Progenitor cell of endocrine pancreas (in vitro differentiated cells): ENCODE measurements at places on chromosomes 12 and 14.

DNA sequence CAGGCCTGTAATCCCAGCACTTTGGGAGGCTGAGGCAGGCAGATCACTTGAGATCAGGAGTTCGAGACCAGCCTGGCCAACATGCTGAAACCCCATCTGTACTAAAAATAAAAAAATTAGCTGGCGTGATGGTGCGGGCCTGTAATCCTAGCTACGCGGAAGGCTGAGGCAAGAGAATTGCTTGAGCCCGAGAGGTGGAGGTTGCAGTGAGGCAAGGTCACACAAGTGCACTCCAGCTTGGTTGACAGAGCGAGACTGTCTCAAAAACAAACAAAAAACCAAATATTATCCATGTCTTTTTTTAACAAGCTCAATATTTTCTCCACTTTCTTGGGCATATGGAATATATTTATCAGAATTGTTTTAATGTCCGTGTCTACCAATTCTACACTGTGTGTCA lies 89.6 kb downstream of the LMNTD1 start:
- no peak for DNase-seq

DNA sequence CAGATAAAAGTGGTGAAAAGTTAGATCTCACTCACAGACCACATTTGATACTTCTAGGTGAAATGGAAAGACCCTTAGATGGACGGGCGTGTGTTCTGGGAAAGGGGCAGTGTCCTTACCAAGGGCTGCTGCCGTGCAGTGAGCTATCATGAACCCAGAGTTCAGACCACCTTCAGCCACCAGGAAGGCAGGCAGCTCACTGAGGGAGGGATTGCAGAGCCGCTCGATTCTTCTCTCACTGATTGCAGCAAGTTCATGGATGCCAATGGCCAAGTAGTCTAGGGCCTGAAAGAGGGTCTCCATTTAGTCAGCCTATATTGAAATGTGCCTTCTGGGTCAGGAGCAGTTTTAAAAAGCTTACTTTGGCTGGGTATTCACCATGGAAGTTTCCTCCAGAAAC lies 15.7 kb downstream of the HAL start:
- DNase-seq, result no peak

- DNase-seq, result no peak
Observed at GRCh38 chr12:131816495-131816894, 11.7 kb upstream of the MMP17 start.

- no peak for DNase-seq
Observed at GRCh38 chr12:124030510-124030909, 57.5 kb downstream of the ZNF664 start.

GRCh38 chr14:21987937-21988336 lies 314.3 kb upstream of the OR4E1 start:
- no peak for DNase-seq

GRCh38 chr12:2643576-2644135 lies 151.1 kb upstream of the FKBP4 start:
- no peak for DNase-seq

DNA sequence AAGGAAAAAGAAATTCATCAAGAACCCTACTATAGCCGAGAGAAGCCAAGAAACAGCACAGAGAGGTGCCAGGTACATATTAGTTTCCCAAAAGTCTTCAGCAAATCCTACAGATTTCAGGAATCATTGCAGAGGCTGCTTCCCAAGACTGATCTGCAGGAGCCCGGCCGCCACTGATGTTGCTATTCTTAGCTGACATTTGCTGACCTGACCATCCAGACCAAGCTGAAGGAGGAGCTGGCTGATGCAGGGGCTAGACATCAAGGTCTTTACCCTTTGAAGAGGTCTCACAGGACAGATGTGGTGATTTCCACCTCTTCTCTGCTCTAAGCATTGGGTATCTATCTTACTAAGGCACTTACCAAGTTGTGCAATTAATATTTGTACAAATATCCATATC lies 444.8 kb upstream of the SOX5 start:
- no peak for DNase-seq

- DNase-seq, result no peak
Observed at GRCh38 chr12:31961137-31961536, 1.9 kb downstream of the RESF1 start.

GRCh38 chr12:52857500-52857899 lies 8.7 kb upstream of the KRT78 start:
- DNase-seq, result no peak

DNA sequence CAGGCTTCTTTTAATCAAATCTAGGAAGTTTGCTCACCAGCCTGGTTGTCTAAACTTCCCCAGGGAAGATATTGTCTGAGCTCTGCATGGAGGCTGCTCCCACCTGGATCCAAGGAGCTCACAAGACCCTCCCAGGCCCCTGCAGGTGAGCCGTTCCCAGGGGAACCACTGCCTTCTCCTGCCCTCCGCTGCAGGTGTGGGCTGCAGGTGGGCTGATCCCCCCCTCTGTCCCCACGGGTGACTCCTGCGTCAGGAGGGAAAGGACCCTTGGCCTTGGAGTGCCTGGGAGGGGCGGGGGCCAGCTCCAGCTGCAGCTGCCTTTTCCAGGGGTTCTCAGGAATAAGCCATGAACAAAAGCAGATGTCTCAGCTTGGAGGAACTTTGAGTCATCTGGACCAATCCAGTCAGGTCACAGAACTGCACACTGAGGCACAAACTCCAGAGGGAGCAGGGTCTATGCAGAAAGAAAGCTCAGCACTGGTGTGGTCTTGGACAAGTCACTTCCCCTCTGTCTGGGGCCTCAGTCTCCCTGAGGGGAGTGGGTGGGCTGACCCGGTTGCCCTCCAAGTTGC lies 246.6 kb upstream of the RTL1 start:
- DNase-seq, result no peak

- DNase-seq, result no peak
Observed at GRCh38 chr14:60094306-60094897, 2.7 kb downstream of the PCNX4 start.

GRCh38 chr12:92593734-92594402 lies 108.9 kb upstream of the PLEKHG7 start:
- no peak for DNase-seq

DNA sequence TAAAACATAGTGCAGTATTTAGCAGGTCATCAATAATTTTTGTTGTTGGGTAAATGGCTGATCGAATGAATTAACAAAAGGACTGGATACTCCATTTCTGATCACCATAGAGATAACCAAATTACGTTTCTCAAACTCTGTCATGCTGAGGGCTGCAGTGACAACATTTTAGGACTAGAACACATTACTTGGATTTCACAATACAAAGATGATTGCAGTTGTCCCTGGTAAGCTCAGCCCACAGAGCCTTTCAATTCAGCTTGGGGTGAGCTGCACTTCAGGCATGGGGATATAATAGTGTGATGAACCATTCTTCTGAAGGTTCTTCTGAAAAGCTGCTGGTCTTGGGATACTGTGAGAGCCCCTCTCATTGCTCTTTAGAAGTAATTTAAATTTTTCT lies 74.3 kb downstream of the FAR2 start:
- DNase-seq, result no peak

DNA sequence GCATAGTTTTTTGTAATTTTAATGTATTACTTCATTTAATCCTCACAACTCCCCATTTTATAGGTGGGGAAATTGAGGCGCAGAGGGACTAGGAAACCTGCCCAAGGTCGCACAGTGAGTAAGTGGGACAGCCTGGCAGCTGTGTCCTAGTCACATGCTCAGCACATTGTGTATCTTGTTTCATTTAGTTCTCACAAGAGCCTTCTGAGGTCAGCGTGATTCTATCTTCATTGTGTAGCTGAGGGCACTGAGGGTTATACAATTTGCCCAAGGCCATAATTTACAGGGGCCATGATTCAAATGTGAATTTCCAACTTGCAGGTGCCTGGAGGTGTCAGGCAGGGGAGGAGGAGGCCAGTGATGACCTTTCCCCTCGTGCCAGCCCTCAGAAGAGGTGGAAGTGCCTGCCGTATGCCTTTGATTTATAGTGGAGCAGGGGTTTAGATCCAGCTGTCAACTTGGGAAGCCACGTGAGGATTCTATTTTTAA lies 30.3 kb upstream of the SMOC1 start:
- no peak for DNase-seq

- DNase-seq, result no peak
Observed at GRCh38 chr14:41482861-41483260, 123.8 kb upstream of the LRFN5 start.

DNA sequence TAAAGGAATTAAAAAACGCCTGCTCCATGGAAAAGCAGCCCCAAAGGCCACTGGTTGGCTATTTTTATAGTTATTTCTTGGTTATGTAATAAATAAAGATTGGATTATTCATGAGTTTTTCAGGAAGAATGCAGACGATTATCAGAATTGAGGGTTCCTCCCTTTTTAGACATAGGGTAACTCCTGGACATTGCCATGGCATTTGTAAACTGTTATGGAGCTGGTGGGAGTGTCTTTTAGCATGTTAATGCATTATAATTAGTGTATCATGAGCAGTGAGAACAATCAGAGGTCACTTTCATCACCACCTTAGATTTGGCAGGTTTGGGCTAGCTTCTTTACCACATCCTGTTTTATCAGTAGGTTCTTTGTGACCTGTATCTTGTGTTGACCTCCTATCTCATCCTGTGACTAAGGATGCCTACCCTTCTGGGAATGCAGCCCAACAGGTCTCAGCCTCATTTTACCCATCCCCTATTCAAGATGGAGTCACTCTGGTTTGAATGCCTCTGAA lies 728.7 kb downstream of the GALC start:
- no peak for DNase-seq

DNA sequence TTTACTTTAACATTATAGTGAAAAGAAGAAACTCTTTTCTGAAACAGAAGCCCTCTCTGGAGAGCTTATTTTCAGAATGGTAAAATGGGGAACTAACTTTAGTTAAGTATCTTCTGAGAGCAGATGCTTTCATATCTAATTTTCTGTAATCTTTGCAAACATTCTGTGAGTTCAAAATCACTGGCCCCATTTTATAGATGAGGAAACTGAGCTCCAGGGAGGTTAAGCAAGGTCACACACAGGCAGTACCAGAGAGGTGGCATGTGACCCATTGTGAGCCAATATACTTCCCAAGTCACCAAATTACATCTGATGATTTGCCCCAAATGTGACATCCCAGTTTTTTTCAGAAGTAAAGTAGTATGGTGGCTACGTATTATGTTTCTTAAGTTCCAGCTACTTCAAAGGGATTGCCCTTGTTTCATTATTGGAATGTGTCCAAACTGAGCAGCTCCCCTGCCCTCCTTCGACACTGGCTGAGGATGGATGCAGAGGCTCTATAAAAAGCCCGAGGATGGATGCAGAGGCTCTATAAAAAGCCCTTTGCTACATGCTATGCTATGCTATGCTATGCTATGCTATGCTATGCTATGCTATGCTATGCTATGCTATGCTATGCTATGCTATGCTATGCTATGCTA lies 36.2 kb upstream of the NUDT4 start:
- no peak for DNase-seq

- DNase-seq, result no peak
Observed at GRCh38 chr14:67569651-67570290, 30.3 kb downstream of the PIGH start.
